ENCODE measurements at places on chromosomes 7 and 10.

GRCh38 chr7:157496416-157497275, 159.8 kb downstream of the DNAJB6 start:
- no peak for DNase-seq

DNA sequence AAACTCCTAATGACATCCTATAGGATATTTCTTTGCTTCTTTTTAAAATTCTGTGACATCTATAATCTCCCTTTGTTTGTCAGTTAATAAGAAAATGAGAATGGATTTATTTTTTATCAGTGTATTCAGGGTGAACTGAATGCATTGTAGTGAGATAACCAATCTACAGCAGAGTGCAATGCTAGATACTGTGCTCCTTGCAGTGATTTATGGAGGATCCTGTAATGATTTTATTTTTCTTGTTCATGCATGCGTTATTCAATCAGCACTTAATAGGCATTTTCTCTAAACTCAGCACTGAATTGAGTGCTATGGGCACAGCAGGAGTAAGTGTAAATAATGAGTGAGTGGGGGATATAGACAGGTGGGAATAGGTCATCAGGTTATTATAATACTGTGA, 253.9 kb downstream of the CDK14 start:
- no peak for DNase-seq

GRCh38 chr7:127807829-127808228, 155.8 kb downstream of the SND1 start:
- no peak for DNase-seq

GRCh38 chr10:11086177-11086840, 68.6 kb downstream of the CELF2 start:
- DNase-seq, result no peak

DNA sequence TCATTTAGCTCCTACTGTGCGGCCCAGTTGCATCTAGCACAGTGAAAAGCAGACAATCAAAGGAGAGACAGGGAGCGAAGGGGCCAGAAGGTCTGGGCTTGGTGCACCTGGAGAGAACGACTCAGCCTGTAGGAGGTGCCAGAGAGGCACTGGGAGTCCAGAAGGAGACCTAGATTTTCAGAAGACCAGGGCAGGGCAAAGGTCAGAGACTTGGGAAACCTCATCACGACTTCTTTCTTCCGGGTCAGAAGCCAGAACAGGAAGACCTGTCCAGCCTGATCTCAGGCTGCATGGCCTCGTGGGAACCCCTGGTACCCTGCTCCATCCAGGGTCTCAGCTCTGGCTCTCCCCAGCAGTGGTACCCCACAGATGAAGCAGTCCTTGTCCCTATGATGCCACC, 5.2 kb downstream of the AGAP3 start:
- DNase-seq, result no peak

- DNase-seq, result no peak
These were observed 92.9 kb upstream of the STK17A start for GRCh38 chr7:43490016-43490415.

- DNase-seq, result no peak
These were observed 51.0 kb upstream of the OSBPL3 start for GRCh38 chr7:25031007-25031406.

- DNase-seq, result no peak
These were observed 30.5 kb upstream of the MKRN1 start for GRCh38 chr7:140509789-140510188.

- no peak for DNase-seq
These were observed 9.0 kb downstream of the SLC16A12 start for GRCh38 chr10:89526358-89526757.

- DNase-seq, result no peak
These were observed 242.3 kb upstream of the DKK1 start for GRCh38 chr10:52071814-52072213.

DNA sequence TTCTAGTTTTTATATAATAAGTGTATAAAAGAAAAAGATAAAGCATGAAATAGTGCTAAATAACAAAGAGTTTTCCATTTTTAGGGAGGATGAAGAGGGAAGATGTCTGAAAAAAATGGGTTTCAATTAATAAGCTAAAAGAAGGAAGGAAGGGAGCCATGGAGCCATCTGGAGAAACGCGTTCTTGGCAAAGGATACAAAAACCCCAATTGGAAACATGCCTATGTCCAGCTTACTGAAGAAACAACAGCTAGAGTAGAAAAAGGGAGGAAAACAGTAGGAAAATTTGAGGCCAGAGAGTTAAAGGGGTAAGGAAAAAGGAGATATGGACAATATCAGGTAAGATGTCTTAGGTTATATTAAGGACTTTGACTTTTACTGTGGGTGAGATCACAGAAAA, 416.2 kb upstream of the GHITM start:
- no peak for DNase-seq

- no peak for DNase-seq
These were observed 17.2 kb upstream of the CROT start for GRCh38 chr7:87328281-87328680.

DNA sequence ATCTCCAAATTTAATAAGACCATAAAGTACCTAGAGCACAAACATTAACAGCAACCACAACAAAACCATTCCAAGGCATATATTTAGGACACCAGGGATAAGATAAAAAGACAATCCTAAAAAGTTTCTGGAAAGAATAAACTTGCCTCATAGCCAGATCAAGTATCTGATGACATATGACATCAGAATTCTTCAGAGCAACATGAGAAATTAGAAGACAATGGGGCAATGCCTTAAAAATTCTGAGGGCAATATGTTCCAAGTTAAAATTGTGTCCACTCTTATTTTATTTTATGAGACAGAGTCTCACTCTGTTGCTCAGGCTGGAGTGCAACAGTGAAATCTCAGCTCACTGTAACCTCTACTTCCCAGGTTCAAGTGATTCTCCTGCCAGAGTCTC, 2.8 kb downstream of the EFCAB10 start:
- DNase-seq, result no peak

- no peak for DNase-seq
These were observed 25.3 kb downstream of the CCDC6 start for GRCh38 chr10:59880971-59881510.

GRCh38 chr10:30435073-30435422, 1.1 kb downstream of the MAP3K8 start:
- DNase-seq, result no peak

- no peak for DNase-seq
These were observed 113.2 kb upstream of the ANKRD1 start for GRCh38 chr10:91034042-91034441.

DNA sequence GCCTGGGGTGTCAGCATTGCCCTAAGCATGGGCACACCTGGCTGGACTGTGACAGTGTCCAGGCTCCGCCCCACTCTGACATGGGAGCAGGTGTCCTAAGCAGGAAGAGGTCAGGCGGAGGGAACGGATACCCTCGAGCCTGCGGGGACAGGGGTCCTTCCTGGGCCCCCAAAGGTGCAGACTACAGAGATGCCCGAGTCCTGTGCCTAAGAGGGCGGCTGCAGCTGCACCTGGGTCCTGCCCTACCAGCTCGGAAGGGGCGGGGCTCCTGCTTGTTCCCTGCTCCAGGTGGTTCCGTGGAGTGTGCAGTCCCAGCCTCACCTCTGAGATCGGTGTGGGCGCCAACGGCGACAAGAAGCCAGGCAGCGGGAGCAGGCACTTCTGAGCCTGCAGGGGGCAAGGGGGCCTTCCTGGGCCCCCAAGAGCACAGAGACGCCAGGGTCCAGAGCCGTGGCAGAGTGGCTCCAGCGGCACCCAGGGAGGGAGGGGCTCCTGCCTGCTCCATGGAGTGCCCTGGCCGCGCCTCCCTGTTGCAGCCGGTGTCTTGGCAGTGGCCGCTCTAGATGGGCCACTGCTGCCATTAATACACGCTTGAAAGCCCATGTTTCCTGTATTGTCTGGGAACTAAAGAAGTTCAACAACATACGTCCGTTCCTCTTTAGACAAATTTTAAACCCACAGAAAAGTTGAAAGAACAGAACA, 64.5 kb upstream of the CACNA2D1 start:
- DNase-seq, result no peak

GRCh38 chr10:107213861-107214260, 49.4 kb upstream of the SORCS1 start:
- no peak for DNase-seq

- no peak for DNase-seq
These were observed 591.8 kb upstream of the ADARB2 start for GRCh38 chr10:2329082-2329481.

DNA sequence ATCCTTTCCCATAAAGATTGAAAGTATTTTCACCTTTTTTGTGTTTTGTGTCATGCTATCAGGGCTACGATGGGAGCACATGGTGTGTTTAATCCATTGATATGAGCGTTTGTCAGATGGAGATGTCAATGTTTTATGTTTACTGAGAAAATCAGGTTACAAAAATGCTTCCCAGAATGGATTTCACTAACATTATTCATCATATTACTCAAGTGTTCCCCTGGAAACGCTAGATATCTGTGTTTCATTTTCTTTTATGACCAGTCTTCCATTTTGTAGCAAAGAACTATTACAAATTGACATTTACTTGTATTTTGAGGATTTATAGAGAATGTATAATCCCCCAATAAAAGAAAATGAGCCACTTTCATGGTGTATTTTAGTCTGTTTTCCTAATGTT, 293.5 kb upstream of the AKR1E2 start:
- DNase-seq, result no peak

DNA sequence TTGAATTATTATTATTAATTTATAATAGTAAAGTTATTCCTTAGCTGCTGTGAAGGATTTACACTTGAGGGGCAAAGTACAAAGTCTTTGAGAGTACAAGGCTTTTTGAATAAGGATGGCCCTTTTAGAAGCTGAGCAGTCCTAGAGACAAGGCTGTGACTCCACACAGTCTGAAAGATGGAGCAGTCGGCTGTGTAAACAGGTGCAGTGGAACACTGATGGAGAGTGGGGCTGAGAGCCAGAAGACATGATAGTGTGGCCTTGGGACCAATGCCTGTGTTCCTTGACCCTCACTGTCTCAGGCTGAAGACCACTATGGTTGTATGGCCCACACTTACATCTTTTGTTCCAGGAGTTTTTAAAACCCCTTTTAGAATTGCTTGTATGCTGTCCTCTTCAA, 311.2 kb upstream of the PHF14 start:
- no peak for DNase-seq

- DNase-seq, result no peak
These were observed 150.3 kb upstream of the NRP1 start for GRCh38 chr10:33484787-33485186.

DNA sequence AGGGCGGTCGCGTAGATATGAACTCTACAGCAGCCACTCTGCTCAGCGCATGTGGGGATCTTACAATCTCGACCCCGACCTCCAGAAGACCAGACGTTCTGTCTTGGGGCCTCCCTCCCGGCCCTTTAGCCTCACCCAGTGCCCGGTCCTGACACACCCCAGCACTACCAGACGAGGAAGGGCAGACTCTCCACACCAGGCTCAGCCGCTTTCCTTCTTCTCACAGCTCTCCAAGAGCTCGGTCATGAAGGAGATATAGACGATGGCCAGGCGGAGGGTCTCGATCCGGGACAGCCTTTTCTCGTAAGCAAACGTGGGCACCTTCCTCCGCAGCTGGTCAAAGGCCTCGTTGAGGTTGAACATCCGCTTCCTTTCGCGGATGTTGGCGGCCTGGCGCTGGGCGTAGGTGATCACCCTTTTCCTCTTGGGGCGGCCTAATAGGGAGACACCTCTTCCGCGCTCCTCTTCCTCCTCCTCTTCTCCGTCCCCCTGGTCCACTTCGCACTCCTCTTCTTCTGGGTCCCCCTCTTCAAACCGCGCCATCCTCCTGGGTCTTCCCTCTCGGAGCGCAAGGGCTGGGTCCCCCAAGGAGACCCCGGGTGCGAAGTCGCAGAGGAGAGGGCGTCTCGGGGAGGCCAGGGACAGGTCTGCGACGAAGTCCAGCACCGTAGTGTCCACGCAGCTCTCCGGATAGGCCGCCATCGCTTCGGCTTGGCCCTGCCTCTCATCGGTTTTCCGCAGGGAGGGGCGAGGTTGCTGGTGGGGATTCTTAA, at the start of gene FERD3L:
Gene FERD3L (minus strand): TSS at position 761 of the 773 bp plus-strand sequence. CDS start 59 bp downstream, at position 702.
- DNase-seq, result no peak

- DNase-seq, result no peak
These were observed 754.0 kb downstream of the KCNMA1 start for GRCh38 chr10:76883596-76883995.

GRCh38 chr10:98351831-98352402, 63.1 kb downstream of the PYROXD2 start:
- DNase-seq, result no peak

GRCh38 chr7:15845461-15845860, 159.0 kb upstream of the MEOX2 start:
- no peak for DNase-seq

DNA sequence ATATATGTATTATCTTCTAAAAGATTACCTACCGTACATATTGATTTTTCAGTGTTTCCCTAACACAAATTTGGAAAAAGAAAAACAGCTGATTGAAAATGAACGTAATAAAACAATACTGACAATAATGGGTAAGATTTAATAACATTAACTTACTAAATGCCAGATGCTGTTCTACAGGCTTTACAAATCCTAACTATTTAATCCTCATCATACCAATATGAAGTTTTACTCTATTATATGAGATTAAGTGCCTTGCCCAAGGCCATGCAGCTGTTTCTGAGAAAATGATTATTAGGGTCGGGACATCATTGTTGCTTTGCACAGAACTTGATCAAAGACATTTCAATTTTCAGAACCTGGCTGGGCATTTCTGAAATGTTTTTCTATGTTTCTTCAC, 104.6 kb downstream of the HGF start:
- DNase-seq, result no peak

GRCh38 chr7:69657331-69657730, 59.1 kb downstream of the AUTS2 start:
- no peak for DNase-seq

GRCh38 chr7:127879436-127879835, 151.8 kb downstream of the LRRC4 start:
- no peak for DNase-seq

DNA sequence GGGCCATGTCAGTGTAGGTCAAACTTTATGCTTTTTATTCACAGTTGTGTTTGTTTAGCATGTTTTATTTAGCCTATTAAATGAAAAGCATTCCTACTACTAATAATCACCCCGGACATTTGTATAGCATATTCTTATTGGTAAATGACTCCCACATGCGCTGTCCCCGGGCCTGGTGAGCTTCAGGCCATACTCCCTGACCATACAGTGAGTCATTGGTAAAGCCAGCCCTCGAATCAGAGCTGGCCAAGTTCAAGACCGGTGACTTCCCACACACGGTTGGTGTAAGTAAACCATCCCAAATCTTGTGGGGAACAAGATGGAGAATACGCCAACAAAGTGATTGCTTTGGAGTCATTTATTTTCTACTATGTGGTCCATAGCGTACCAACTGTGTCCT, 238.7 kb upstream of the TCF7L2 start:
- DNase-seq, result no peak

- no peak for DNase-seq
These were observed 6.9 kb upstream of the ATP6V0E2 start for GRCh38 chr7:149866779-149867447.

DNA sequence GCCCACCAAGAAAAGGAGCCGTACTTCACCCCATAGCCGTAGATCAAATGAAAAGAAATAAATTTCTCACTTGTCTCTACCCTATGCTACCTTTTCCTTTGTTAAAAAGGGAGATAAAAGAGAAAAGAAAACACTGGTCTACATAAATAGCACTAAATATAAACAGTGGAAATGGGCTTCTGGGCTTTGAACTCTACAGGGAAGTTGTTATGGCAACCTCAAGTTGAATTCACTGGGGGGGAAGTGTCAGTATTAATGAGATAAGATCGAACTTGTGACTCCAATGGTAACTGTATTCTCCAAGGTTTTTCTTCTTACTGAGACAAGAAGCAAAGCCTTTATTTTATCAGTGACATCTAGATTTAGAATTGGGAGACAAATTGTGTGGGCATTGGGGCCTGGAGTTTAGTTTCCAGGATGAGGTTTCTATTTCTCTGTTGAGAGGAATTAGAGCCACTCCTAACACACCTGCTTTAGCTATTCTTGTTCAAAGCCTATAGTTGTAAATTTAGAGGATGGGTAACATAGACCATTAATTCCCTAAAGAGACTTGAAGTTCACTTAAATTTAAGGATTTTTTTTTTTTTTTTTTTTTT, 604.3 kb upstream of the GALNT17 start:
- no peak for DNase-seq
